ENCODE measurements at places on chromosomes 16 and 17.

GRCh38 chr16:48271728-48272127 lies 24.4 kb upstream of the ABCC11 start:
- DNase-seq = no peak
- H3K27me3 ChIP-seq = no peaks in the 10 kb centered on the region
- H3K36me3 ChIP-seq = peaks cover 10% of the 10 kb centered on the region
- H3K4me1 ChIP-seq = peaks cover 2% of the 10 kb centered on the region
- no peak overlapping the region for H3K27ac ChIP-seq

DNA sequence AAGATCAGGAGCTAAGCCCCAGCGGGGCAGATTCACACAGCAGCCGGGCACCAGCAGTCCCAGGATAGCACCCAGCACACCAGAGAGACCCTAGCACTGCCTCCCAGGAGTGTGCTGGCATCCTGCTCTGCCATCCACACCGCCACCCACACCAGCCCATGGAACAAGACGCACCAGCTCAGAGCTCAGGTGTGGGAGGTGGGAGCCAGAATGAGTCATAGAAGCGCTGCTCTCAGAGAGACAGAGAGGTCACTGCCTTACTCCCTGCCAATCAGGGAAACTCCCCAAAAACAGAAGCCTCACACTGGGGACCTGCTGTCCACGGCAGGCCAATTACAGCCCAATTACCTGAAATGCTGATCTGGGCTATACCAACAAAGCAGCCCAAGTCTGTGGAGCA lies 64.9 kb downstream of the CDYL2 start:
- H3K27ac ChIP-seq = no peak overlapping the region
- H3K27me3 ChIP-seq = no peaks in the 10 kb centered on the region
- DNase-seq = peak; percentile 34
- H3K4me1 ChIP-seq = peaks cover 28% of the 10 kb centered on the region

GRCh38 chr17:70520447-70520846 lies 351.1 kb downstream of the KCNJ2 start:
- H3K27me3 ChIP-seq = no peaks in the 10 kb centered on the region
- H3K36me3 ChIP-seq = no peaks in the 10 kb centered on the region
- DNase-seq = no peak
- no peaks in the 10 kb centered on the region for H3K4me1 ChIP-seq

DNA sequence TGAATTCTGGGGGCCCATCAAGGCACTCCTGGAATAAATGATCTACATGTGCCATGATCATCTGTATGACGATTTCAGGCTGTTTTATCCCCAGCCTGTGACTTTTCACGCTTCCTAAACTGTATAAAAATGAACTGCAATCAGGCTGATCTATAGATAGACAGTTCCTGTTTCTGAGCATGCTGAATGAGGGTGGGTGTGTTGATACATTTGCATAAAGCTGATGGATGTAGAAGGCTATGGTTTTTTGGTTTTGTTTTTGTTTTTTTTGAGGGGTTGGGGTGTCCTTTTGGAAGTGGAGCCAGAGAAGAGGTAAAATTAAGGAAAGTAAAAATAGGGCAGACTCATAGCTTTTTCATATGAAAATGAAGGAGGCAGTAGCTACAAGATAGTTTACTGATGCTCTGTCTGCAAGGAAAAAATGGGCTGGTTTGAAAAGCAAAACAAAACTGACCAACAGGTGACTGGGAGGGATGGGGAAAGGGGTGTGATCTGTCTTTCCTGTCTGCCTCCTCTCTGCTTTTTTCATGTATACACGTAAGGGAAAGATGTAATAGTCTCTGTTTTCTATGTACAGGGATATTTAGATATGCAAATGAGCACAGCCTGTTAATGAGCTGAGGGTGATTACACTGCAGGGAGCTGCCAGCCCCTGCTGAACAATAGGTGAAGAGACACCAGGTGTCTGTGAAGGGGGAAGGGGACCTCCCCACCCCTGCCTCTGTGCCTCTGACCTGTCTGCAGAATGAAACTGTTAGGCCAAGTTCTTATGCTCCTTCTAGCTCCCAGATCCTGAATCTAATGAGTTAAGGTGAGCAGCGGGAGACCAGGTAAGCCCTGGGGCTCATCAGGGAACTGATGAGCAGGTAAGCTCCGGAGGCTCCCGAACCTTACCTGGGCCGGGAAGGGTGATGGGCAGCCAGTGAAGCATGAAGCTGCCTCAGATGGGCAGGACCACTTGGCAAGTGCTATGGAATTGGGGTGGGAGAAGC lies 46.6 kb upstream of the LYRM9 start:
- no peak for DNase-seq
- no peak overlapping the region for H3K27ac ChIP-seq
- no peak overlapping the region for H3K4me3 ChIP-seq
- peaks cover 2% of the 10 kb centered on the region for H3K4me1 ChIP-seq
- H3K36me3 ChIP-seq = no peaks in the 10 kb centered on the region
- peaks cover 16% of the 10 kb centered on the region for H3K27me3 ChIP-seq

GRCh38 chr17:33534087-33534486 lies 241.0 kb upstream of the ASIC2 start:
- no peaks in the 10 kb centered on the region for H3K4me1 ChIP-seq
- no peak for DNase-seq
- no peak overlapping the region for H3K4me3 ChIP-seq
- no peak overlapping the region for H3K27ac ChIP-seq
- no peaks in the 10 kb centered on the region for H3K36me3 ChIP-seq

GRCh38 chr17:59278406-59278805 lies 53.0 kb upstream of the YPEL2 start:
- H3K36me3 ChIP-seq = no peaks in the 10 kb centered on the region
- no peak overlapping the region for H3K4me3 ChIP-seq
- no peaks in the 10 kb centered on the region for H3K27me3 ChIP-seq

- H3K27me3 ChIP-seq = no peaks in the 10 kb centered on the region
- H3K4me3 ChIP-seq = no peak overlapping the region
- H3K27ac ChIP-seq = no peak overlapping the region
- H3K4me1 ChIP-seq = no peaks in the 10 kb centered on the region
These were observed 263.4 kb downstream of the MRTFB start for GRCh38 chr16:14334366-14335080.

GRCh38 chr16:65950211-65950610 lies 416.3 kb upstream of the CDH5 start:
- DNase-seq = no peak
- no peak overlapping the region for H3K4me3 ChIP-seq
- no peak overlapping the region for H3K27ac ChIP-seq

DNA sequence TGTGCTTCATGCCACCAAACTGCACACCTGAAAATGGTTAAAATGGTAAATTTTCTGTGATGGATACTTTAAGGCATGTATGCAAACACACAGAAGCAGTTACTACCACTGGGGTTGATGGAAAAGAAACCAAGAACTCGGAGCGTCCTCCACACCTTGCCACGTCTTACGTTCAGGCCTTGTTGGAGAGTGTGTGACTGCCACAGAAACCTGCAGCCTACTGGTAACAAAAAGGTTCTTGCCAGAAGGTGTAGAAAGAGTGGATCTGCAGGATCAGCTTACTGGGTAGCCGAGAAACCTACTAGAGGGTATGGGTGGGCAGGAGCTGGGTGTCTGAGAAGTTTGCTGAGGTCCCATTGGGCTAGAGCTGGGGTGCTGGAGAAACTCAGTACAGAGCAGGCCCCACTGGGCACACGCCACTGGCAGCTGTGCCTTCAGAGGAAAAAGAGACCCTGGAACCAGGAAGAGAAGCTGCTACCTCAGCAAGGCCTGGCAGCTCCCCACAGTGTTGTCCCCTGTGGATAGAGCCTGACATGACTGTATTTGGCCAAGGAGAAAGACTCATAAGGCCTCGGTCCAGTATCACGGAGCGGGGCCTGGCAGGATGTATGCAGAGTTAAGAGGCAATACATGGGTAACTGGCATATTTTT lies 204.6 kb downstream of the SEC14L1 start:
- H3K27me3 ChIP-seq = no peaks in the 10 kb centered on the region
- no peak for DNase-seq
- no peaks in the 10 kb centered on the region for H3K36me3 ChIP-seq

DNA sequence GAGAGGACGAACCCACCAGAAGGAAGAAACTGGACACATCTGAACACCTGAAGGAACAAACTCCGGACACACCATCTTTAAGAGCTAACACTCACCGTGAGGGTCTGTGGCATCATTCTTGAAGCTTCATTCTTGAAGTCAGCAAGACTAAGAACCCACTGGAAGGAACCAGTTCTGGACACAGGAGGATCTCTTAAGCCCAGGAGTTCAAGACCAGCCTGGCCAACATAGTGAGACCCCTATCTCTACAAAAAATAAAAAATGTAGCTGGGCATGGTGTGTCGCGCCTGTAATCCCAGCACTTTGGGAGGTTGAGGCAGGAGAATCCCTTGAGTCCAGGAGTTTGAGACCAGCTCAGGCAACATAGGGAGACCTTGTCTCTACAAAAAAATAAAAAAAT lies 20.5 kb upstream of the WIPF2 start:
- peaks cover 4% of the 10 kb centered on the region for H3K27me3 ChIP-seq
- H3K4me3 ChIP-seq = peak overlapping the region; percentile 54
- DNase-seq = no peak
- H3K27ac ChIP-seq = peak overlapping the region; percentile 27
- no peaks in the 10 kb centered on the region for H3K36me3 ChIP-seq

- no peaks in the 10 kb centered on the region for H3K4me1 ChIP-seq
- H3K27ac ChIP-seq = no peak overlapping the region
These were observed 23.2 kb downstream of the IGFBP4 start for GRCh38 chr17:40466298-40466971.

GRCh38 chr17:42188749-42189650 lies 3.7 kb upstream of the HCRT start:
- H3K27ac ChIP-seq = no peak overlapping the region
- H3K4me3 ChIP-seq = no peak overlapping the region
- H3K27me3 ChIP-seq = no peaks in the 10 kb centered on the region
- peaks cover 2% of the 10 kb centered on the region for H3K36me3 ChIP-seq
- DNase-seq = no peak

GRCh38 chr17:45371414-45372324 lies 54.8 kb upstream of the MAP3K14 start:
- H3K27me3 ChIP-seq = peaks cover 18% of the 10 kb centered on the region
- DNase-seq = peak; percentile 66
- peak overlapping the region; percentile 12 for H3K4me3 ChIP-seq

DNA sequence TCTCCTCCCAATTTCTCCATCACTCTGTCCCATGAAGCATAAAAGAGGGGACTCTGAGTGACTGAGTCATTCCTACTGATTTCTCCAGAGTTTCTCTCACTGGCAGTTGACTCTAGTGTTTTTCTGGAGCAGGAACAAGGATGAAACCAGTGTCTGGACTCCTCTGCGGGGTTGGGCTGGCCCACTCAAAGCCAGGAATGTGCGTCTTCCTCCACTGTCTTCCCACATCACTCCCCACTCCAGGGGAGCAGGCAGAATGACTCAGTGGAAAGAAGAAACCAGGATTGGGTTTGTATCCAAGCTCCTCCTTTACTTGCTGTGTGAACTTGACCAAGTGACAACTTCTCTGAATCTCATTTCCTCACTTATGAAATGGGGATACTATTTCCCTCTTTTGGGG lies 497.5 kb upstream of the SALL1 start:
- no peak overlapping the region for H3K27ac ChIP-seq
- H3K27me3 ChIP-seq = no peaks in the 10 kb centered on the region
- H3K4me3 ChIP-seq = no peak overlapping the region
- H3K4me1 ChIP-seq = no peaks in the 10 kb centered on the region
- no peak for DNase-seq

DNA sequence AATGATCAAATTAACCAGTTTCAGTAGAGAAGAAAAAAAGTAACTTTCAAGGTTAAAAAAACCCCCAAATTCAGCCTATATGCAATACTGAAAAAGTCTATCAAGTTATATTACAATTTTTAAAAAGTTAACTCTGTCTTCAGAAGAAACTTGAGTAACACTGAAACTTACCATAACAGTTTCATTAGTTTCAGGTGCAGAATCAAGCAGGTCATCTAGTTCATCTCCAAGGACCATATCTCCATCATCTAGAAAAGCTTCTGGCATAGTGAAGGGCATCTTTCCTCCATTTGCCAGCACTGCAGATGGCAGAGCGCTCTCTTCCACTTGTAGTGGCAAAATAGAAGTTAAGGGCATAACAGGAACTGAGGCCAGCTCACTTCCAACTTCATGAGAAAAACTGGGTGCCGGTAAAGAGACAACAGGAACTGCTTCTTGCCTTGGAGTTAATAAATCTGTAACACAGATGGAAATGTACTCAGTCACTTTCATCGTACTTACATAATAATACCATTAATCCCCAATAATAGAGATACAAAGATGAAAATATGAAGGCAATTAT lies 22.9 kb downstream of the ZC3H7A start:
- H3K27ac ChIP-seq = no peak overlapping the region
- no peaks in the 10 kb centered on the region for H3K27me3 ChIP-seq
- H3K4me1 ChIP-seq = peaks cover 6% of the 10 kb centered on the region

DNA sequence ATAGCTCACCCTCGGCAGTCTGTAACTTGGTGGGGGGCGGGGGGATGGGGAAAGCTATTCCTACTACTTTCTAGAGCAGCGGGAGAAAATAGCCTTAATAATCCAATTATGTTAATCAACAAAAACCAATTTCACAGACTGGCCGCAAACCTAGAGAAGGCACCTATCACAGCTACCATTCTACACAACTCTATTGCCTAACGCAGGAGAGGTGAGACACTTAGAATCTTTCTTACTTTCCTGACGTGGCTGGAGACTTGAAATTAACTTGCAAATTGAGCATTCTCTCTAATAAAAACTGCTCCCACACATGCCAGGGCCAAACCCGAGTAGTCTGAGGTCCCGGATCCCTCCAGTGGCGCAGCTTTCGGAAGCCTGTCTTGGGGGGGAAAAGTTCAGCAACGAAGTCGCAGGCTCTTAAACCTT lies 794 bp downstream of the SMG6 start:
- H3K27me3 ChIP-seq = peaks cover 1% of the 10 kb centered on the region
- H3K27ac ChIP-seq = peak overlapping the region; percentile 73
- peak overlapping the region; percentile 88 for H3K4me3 ChIP-seq
- H3K4me1 ChIP-seq = peaks cover 41% of the 10 kb centered on the region
- peaks cover 21% of the 10 kb centered on the region for H3K36me3 ChIP-seq
- DNase-seq = no peak

DNA sequence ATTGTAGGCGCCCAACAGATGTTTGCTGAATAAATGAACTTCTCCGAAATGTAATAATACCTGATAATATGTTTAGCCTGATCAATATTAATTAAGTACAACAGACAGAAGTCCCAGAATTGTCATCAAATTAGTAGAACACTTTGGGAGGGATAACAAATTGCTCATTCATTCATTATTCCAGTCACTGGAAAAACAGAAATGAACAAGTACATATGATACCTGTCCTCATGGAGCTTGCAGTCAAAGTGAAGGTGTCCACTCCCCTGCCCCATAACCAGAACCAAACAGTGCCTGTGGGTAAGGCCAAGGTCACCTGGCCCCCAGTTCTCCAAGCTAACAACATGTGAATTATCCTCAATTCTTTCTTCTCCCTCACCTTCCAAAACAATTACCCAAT lies 42.8 kb downstream of the MYO1D start:
- H3K27ac ChIP-seq = no peak overlapping the region
- no peaks in the 10 kb centered on the region for H3K36me3 ChIP-seq
- no peaks in the 10 kb centered on the region for H3K4me1 ChIP-seq
- H3K4me3 ChIP-seq = no peak overlapping the region

GRCh38 chr17:20234276-20234675 lies 225.1 kb downstream of the SPECC1 start:
- no peak overlapping the region for H3K4me3 ChIP-seq
- no peaks in the 10 kb centered on the region for H3K27me3 ChIP-seq
- DNase-seq = peak; percentile 43
- peaks cover 21% of the 10 kb centered on the region for H3K4me1 ChIP-seq
- peak overlapping the region; percentile 57 for H3K27ac ChIP-seq
- no peaks in the 10 kb centered on the region for H3K36me3 ChIP-seq

GRCh38 chr17:32007463-32008298 lies 498 bp downstream of the LRRC37B start:
- H3K27ac ChIP-seq = peak overlapping the region; percentile 77
- H3K27me3 ChIP-seq = no peaks in the 10 kb centered on the region
- H3K36me3 ChIP-seq = peaks cover 5% of the 10 kb centered on the region
- H3K4me3 ChIP-seq = peak overlapping the region; percentile 88
- peak; percentile 60 for DNase-seq
